Activated CD4-positive, alpha-beta T cell treated with anti-CD3 and anti-CD28 coated beads, Interleukin-2, amount 50 U/mL, for 24 hours (primary cell): ENCODE measurements at places on chromosomes 6 and 20.

GRCh38 chr20:36113036-36113435, 41.5 kb upstream of the EPB41L1 start:
- no peak for DNase-seq

DNA sequence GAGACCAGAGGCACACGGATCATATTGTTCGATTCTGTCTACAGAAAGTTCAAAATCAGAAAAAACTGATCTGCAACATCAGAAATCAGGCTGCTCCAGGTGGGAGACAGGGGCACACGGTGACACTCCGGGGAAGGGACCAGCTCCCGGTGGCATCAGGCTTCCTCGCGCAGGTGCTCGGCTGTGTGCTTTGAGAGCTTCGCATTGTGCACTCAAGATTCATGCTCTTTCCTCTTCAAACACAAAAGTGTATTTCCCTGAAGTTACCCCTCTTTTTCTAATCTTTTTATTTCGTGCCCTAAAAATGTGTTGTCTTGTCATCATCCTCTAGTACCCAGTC, 108.1 kb downstream of the DLL1 start:
- no peak for DNase-seq

DNA sequence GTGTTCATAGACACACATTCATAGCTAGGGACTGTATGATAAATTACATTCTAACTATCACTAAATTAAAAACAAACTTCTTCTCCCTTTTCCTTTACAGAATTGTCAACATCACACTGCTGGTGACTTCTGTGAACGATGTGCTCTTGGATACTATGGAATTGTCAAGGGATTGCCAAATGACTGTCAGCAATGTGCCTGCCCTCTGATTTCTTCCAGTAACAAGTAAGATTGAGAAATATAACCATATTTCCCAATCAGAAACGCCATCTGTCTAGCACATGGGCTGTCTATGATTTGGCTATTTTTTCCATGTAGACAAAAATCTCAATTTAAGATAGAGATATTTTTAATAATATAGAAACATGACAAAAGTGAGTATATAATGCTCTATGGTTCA, 367.7 kb downstream of the ARHGAP18 start:
- DNase-seq = no peak

DNA sequence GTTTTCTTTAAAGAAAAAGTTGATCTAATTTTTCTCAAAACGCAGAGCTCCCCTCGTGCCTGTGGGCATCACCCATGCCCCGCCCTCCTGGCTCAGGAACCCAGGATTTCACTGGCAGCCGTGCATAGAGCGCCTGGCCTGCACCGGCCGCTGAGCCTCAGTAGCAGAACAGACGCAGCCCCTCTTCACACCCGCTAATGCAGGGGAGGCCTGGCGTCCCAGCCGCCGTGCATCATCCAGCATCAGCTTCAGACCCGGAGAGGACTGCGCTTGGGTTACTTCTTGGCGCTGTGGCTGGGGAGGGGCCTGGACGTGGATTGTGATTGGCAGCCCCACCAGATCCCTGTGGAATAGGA, 18.1 kb downstream of the RBM38 start:
- DNase-seq = no peak

GRCh38 chr20:1537731-1538058, 19.8 kb downstream of the SIRPD start:
- DNase-seq = no peak

- no peak for DNase-seq
Observed at GRCh38 chr6:31053873-31054272, 43.6 kb downstream of the MUC22 start.

DNA sequence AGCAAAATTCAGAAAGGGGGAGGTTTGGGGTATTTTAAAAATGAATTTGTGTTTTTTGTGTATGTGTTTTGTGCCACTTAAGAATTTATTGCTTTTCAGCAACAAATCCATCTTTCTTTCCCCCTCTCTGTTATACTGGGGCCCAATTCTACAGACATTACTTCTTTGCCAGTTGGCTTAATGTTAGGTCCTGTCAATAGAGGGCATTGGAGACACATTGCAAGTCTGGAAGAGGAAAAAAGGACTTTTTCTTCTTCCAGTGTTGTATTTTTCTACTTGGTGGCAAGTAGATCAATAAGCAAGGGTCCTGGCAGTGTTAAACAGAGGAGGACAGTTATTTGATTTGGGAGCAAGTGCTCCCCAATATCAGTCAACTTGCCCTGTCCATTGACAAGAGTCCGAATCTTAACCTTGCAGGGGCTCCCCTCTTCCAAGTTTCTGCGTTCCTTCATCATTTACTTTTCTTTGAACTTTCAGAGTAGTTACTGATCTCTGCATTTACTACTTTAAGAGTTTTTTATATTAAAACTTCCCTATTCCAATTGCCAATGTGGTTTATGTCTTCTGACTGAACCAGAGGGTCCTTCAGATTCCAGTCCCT, 23.4 kb downstream of the SCML4 start:
- no peak for DNase-seq
